A549 treated with AZD2906 at 1 μM for 4 hours (cell line): ENCODE measurements at places on chromosomes 4 and X. TPM values are rescaled to one million over a fixed set of nuclear protein-coding genes. Genes with fewer than 3 reads are reported as not detected.

KIF4A gene
- 24.0 to 28.4 TPM (median 26.4 TPM) in 5 replicates for total RNA-seq

CXXC4 gene
- total RNA-seq, result 0.02 to 0.05 TPM (median 0.03 TPM) in 5 replicates

FAM184B gene
- total RNA-seq, result 0.01 to 0.02 TPM (median 0.02 TPM) in 5 replicates

MAP7D2 gene
- total RNA-seq, result 5.2 to 7.1 TPM (median 5.7 TPM) in 5 replicates

PLP1 gene
- 0.05 TPM in 1 of 5 replicates, not detected in the others for total RNA-seq

PDE5A gene
- total RNA-seq, result 0.29 to 0.62 TPM (median 0.30 TPM) in 5 replicates

MXD4 gene
- total RNA-seq, result 17.3 to 22.8 TPM (median 22.4 TPM) in 5 replicates

TMPRSS11F gene
- not detected in 5 replicates for total RNA-seq

GLOD5 gene
- total RNA-seq, result not detected in 5 replicates
